CD8-positive, alpha-beta memory T cell (primary cell): ENCODE measurements at places on chromosomes 11 and 22. TPM values are rescaled to one million over a fixed set of nuclear protein-coding genes. Genes with fewer than 3 reads are reported as not detected.

- DNase-seq: peak; percentile 46
These were observed 3.2 kb downstream of the TPST2 start for GRCh38 chr22:26586556-26587325.

- DNase-seq: no peak
These were observed 44.5 kb downstream of the SMCO4 start for GRCh38 chr11:93498641-93499040.

The PGA4 gene
- not detected for total RNA-seq

The SUSD2 gene
- 0.31 TPM for total RNA-seq

The SGSM1 gene
- total RNA-seq: 0.09 TPM

The USH1C gene
- not detected for total RNA-seq

The REXO2 gene
- total RNA-seq: 79.8 TPM

The OR2AG1 gene
- total RNA-seq: not detected

The RAG2 gene
- total RNA-seq: not detected
